ENCODE measurements at places on chromosomes 13 and 19.

DNA sequence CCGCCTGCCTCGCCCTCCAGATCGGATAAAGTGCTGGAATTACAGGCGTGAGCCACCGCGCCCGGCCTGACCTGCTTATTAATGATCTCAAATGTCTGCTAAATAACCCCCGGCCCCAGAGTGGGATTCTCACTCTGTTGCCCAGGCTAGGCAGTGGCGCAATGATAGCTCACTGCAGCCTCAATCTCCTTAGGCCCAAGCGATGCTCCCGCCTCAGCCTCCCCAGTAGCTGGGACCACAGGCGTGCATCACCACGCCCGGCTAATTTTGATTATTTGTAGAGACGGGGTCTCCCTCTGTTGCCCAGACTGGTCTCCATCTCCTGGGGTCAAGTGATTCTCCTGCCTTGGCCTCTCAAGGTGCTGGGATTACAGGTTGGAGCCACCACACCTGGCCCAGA, 626 bp upstream of the ATP5F1D start:
- DNase-seq, result no peak

DNA sequence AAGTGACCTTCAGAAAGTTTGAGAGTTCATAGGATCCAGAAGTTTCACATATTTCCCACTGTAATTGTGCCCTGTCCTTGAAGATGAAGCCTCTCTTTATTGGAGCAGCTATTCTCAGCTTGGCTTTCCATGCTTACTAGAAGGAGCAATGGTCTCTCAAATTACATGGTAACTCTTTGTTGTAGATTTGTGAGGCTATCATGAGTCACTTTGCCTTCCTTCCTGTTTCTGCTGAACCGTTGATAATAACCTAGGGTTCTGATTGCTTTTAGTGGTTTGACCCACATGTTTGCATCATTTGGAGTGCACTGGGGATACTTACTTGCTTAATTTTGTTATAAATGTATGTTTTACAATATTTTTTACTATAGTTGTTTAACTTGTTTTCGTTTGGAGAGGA, 772.9 kb upstream of the SLITRK6 start:
- DNase-seq, result no peak

DNA sequence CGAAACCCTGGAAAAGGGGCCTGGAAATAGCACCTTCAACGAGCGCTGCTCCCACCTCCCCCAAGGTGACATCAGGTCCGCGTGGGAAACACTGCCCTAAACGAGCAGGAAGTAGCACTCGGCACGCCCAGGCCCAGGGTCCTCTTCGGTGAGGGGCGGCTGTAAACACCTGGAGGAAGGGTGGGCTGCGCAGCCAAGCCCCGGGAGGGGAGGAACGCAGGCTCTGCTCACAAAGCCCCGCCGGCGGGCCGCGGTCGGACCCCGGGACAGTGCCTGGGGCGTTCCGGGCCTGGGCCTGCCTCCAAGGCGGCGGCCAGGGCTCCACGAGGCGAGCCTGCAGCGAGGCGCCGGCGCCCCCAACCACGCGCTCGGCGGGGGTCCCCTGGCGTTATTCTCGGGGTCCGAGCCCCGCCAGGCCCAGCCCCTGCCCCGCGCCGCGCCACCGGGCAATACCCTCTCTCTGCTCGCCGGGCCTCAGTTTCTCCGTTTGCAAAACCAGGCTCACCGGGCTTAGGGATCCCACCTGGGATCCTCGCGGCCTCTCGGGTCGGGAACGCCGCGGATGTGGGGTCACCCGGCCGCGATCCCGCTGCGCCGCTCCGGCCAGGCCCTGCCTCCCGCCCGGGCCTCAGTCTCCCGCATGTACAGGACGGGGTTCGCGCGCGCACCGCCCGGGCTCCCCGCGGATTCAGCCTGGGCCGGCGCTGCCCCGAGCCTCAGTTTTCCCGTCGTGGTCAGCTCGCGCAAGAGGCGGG, 630 bp downstream of the RNF126 start:
- peak; percentile 80 for DNase-seq

DNA sequence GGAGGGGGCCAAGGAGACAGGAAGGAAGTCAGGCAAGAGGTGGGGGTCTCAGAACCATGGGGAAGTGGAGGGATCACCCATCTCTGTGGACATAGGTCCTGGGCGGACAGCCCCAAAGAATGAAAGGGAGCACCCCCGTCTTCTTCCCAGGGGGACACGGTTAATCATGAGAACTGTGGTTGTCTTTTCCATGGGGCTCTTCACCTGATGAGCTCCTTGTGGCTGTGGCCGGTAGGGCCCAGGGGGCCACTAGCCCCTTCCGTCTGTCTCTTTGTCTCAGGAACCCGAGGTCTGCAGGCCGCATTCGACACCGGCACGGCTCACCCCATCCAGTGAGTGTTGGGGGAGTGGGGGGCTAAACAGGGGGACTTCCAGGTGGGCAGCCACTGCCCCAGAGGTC, 8.6 kb downstream of the PLPPR2 start:
- no peak for DNase-seq

- DNase-seq, result no peak
Observed at GRCh38 chr13:45954836-45955800, 97.4 kb downstream of the ZC3H13 start.

GRCh38 chr13:91398413-91399188, at the start of gene GPC5:
Gene GPC5 (plus strand): TSS chr13:91398621.
- peak; percentile 73 for DNase-seq

DNA sequence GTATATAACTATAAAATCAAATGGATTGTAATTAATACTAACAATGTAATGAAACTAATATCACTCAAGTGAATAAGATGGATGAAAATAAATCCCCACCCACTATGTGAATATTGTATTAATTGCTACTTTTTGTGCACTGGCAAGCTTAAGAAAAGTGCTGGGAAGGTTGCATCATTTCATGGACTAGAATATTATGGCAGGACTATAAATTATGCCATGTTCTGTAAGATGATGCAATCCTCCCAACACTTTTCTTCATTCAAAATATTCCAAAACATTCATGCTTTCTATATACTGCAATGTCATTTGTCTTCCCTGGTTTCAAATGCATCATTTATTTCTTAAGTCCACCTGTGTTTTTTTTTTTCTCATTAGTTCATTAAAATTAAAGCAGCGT, 457.6 kb upstream of the GPC6 start:
- DNase-seq, result peak; percentile 17

DNA sequence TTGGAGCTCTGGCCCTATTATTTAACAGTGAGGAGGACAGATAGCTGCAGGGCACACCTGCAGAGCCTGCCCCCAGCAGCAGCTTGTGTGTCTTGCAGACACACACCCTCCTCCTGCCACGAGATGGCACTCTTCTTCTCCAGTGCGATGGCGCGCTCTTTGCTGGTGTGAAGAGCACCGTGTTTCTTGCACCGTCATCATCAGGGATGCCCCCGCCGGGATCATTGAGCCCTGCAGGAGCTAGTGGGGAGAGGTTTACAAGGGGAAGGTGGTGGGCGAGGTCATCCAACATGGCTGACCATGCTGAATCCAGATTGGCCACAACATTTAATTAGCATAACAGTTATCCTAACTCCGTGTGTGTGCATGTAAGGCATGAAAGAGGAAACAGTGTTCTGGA, 105.6 kb downstream of the RAB20 start:
- peak; percentile 87 for DNase-seq

Measured in small intestine (tissue), 16 donors.